SHP77 treated with DMSO at 0.1 percent for 48 hours (cell line): ENCODE measurements at places on chromosomes 6 and 20.

- DNase-seq, result no peak
Observed at GRCh38 chr20:37383229-37383989, 37.5 kb downstream of the SRC start.

DNA sequence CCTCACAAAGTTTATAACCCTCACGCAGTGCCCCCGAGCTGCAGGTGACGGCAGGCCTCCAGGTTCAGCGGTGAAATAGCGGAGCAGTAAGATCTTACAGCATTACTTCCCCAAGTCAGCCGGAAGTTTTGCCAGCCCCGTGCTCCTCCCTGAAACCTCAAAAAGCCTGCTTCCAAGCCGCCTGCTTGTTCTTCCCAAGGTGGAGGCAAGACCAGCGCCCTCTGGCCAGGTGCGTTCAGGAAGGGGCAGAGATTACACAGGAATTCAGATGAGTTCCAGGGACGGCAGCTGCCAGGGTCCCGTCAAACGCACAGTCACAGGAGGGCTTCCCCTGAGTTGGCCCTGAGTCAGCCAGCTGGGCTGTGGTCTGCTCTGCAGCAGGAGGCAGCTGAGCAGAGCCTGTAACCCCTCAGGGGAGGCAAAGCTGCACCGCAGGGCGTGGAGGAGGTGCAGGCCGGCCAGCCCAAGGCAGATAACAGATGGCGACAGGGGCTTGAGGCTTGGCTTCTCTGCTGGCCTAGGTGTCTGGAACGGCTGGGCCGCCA, 124.1 kb upstream of the RPS6KA2 start:
- no peak for DNase-seq

DNA sequence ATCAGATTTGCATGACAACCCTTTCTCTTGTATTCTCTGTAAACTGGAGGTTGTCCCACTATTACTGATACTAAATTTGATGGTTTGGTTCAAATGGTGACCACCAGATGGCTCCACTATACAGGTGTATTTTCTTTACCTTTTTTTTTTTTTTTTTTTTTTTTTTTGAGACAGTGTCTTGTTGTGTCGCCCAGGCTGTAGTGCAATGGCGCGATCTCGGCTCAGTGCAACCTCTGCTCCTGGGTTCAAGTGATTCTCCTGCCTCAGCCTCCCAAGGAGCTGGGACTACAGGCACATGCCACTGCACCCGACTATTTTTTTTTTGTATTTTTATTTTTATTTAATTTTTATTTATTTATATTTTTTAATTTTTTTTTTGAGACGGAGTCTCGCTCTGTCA, 6.6 kb upstream of the WTAP start:
- peak; percentile 17 for DNase-seq

DNA sequence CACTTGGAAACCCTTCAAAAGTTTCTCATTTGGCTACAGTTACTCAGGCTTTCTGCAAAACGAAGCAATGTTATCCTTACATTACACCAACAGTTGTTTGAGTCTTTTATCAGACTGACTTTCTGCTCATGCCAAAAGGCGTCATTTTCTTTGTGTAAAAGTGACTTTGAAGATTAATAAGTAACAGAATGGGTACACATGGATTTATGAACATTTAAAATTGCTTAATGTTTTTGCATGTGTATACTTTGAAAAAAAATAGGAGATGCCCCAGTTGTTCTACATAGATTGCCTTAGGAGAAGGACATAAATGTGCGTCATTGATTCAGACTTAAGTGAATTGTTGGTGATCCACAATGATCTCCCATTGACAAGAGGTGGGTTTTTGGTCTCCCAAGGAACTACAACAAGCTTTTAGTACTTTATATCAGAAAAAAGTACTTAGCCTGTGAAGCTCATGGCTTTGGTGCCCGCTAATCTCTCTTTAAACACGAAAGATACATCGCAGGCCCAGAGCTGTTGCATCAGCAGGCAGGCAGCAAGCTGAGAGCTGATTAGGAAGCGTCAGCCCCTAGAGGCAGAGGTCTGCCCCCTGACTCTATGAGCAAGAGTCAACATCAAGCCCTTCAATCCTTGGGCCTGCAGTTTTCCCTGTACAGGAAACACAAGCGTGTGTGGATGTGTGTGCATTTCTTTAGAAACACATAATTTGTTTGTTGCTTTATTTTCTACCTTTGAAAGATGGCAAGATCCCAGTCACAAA, 45.9 kb downstream of the SLC22A3 start:
- DNase-seq, result no peak

DNA sequence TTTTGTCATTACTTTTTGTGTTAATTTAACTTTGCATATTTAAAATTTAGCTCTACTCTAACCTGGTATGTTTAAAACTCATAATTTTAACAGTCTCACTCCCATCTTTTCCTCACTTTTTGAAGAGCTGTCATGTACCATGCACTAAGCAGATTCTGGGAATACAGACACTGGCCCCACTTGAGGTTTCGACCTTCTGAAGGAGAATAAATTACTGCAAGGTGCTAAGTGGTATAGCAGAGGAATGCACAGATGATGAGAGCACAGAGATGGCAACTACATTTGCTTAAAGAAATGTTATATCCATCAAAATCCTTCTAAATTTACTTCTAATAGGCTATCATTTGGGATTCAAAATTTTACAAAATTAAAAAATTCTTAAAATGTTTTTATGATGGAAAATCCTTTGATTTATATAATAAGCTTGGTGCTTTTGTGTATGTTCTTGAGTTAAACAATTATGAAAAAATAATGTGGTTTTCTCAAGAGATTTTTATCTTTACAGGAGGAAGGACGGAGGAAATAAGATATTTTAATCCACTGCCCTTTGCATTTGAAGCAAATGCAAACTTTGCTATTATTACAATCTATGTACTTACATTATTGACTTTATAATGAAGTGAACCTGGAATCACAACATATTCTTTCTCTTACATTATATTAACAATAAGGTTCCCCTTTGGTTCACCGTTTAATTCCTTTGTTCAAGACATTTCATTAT, 79.3 kb downstream of the AHI1 start:
- no peak for DNase-seq

DNA sequence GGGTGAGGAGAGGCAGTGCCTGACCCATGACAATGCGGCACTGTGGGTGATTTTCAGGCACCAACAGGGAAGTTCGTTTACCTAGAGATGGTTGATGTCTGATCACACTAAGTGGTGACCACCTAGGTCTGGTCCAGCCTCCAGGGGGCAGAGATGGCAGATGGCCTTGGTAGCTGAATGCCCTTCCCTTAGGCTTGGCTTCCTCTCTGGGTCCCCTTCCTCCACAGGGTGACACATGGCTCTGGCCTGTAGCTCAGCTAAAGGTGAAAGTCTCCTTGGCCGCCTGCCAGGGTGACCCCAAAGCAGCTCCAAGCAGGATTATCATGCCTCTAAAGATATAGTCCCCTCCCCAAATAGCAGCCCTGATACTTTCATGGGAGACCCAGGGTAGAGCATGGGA, 6.4 kb downstream of the GDAP1L1 start:
- DNase-seq, result no peak

DNA sequence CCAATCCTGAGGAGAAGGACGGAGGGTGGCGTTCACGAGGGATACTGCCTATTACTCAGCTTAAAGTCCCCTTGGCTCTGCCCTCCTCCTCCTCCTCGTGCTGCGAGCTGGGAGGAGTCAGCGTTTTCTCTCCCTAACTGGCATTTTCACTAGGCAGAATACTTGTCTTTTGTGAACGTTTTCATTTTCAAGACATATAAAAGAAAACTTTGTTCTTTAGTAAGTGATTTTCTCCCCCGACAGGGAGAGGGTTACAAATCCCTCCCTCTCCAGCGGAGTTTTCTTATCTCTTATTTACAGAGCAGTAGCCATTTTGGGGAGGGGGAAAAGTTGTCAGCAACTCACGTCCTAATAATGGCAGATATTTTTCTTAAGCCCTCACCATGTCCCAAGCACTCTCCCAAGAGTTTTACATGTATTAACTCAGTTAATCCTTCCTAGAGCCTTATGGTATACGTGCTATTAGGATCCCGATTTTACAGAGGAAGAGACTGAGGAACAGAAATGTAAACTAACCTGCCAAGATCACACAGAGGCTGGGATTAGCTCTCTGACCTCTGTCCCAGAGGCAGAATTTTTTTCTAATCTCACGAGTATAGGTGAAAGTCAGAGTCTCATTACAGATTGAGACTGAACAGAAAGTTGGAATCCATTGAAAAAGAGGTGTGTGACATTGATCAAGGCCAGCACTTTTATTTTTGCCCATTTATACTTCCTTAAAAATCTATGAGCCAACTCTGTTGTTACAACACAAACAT, 30.0 kb upstream of the ZNF217 start:
- DNase-seq, result no peak

DNA sequence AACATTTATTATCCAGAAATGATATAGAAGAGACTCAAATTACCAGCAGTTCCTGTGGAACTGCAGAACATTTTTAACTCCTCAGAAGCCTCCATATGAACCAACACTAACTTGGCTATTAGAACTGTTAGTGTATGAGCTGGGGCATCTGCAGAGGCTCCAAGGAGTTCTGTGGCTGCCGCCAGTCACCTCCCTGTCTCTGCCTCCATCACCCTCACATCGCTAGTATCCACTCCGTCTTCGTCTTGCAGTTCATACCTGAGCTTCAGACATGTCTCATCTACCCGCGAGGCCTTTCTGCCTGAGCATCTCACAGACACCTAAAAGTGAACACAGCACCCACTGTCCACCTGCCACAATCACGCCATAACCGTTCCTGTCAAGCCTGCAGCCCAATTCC, 89.5 kb upstream of the CST7 start:
- no peak for DNase-seq

GRCh38 chr20:41316051-41316450, 1.5 kb downstream of the ZHX3 start:
- DNase-seq, result no peak

GRCh38 chr20:42361402-42361970, 743.3 kb upstream of the CHD6 start:
- no peak for DNase-seq

DNA sequence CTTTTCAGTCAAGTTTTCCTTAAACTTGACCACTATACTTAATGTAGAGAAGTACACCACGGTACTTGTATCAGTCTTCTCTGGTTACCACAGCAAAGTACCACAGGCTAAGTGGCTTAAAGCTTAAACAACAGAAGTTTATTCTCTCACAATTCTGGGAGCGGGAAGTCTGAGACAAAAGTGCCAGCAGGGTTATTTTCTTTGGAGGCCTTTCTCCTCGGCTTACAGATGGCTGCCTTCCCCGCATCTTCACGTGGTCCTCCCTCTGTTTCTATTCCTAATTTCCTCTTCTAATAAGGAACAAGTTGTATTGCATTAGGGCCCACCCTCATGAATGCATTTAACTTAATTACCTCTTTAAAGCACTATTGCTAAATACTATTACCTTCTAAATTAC, 258.0 kb downstream of the PLCB1 start:
- no peak for DNase-seq

DNA sequence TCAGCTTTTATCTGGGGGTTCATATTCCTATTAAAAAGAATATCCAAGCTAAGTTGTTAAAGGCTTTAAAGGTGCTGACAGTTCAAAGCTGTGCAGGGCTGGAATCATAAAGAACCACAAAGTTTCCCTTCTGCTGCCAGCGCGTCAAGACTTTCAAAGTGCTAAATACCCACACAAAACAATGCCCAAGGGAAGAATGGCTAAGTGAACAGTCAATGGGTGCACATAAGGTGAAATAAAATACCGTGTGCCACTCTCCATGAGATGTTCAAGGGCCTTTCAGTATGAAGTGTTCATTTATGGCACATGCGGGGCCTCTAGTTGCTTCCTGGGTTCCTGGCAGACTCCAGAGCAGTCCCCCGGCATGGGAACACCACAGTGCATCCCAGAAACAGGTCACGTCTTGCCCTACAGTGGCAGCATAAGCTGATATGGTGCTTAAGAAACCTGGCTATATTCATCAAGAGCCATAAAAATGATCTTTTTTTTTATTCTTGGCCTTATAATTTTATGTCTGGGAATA, 14.1 kb downstream of the TXNDC5 start:
- DNase-seq, result no peak

DNA sequence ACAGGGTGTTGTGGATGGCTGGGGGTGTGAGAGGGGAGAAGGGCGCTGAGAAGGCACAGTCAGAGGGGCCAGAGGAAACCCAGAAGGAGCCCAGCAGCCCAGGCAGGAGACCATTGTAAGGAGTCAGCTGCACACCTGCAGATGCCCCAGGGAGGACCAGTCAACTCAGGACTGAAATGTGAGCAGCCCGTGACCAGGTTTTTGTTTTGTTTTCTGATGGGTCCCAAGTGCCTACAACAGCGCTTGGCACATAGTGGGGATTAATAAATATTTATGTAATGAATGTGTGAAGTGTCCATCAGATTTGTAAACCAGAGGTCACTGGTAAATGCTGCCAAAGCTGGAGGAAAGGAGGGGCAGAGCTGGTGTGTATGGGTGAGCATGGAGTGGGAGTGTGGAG, 30.2 kb downstream of the TRAM2 start:
- DNase-seq, result no peak

DNA sequence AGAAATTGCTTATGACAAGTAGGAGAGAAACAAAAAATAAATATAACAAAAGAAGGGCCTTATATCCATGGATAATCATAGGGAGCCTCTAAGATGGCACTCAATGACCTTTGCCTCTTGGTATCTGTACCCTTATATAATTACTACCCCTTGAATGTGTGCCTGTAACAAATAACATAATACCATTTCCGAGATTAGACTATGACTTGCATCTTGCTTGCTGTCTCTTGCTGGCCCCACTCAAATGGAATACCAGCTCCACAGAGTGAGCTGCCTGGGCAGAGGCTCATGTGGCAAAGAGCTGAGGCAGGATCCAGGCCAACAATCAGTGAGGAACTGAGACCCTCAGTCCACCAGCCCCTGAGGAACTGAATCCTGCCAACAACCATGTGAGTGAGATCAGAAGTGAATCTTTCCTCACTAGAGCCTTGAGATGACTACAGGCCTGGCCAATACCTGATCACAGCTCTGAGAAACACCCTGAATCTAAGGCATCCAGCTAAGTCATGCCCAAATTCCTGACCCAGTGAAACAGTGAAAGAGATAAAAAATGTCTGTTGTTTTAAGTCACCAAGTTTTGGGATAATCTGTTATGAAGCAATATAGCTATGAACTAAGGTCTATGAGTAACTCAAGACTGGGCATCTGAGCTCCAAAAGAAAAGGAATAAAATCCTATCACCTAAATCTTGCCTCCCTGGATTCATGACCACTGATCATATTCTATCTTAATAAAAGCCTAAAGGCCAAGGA, 5.5 kb downstream of the KATNA1 start:
- DNase-seq, result no peak

DNA sequence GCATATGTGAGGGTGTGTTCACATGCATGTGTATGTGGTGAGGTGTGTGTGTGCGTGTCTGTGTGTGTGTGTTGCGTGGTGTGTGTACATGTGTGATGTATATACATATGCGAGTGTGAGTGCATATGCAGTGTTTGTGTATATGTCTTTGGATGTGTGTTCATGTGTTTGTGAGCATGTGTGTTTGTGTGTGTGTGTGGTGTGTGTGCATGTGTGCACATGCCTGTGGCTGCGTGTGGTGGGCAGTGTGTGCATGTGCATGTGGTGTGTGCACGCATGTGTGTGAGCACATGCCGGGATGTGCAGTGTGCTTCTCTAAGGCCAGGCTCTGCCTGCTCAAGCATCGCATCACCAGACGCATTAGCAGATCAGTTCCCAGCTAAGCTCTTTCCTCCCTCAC, 5.7 kb downstream of the THBS2 start:
- DNase-seq, result no peak

GRCh38 chr6:145816392-145816791, 1.8 kb upstream of the FBXO30 start:
- no peak for DNase-seq
